Glutamatergic neuron (in vitro differentiated cells): ENCODE measurements at places on chromosomes 11 and 22. TPM values are rescaled to one million over a fixed set of nuclear protein-coding genes. Genes with fewer than 3 reads are reported as not detected.

DNA sequence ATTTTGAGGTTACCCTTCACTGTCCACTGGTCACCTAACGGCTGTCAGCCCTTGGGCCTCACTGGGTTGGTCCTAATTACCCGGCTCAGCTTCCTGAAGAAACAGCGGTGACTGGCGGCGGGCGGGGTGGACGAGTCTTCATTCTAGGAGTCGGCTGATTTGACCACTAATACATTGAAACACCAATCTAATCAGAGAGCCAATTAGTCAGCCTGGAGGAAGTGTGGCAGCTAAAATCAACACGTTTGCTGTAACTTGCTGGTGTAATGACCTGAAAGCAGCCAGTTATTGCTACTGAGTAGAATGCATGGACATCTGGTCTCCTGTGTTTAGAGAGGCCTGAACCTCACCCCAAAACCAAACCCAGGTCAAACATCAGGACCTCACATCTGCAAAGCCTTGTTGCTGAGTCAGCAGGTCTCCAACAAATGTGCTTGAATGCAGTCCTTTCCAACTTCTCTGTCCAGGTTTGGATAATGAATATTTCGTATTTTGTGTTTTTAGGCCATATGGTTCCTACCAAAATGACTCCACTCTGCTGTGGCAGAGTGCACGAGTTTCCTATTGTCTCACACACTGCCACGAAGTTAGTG is 496.4 kb downstream of the BRD1 start:
- no peak overlapping the region for H3K27ac ChIP-seq
- no peak overlapping the region for H3K4me3 ChIP-seq
- DNase-seq: no peak
- H3K27me3 ChIP-seq: peaks cover 2% of the 10 kb centered on the region

- peaks cover 7% of the 10 kb centered on the region for H3K4me1 ChIP-seq
- DNase-seq: no peak
- peak overlapping the region; percentile 78 for H3K27ac ChIP-seq
- peaks cover 3% of the 10 kb centered on the region for H3K27me3 ChIP-seq
Observed at GRCh38 chr11:110217223-110217877, 79.1 kb downstream of the RDX start.

DNA sequence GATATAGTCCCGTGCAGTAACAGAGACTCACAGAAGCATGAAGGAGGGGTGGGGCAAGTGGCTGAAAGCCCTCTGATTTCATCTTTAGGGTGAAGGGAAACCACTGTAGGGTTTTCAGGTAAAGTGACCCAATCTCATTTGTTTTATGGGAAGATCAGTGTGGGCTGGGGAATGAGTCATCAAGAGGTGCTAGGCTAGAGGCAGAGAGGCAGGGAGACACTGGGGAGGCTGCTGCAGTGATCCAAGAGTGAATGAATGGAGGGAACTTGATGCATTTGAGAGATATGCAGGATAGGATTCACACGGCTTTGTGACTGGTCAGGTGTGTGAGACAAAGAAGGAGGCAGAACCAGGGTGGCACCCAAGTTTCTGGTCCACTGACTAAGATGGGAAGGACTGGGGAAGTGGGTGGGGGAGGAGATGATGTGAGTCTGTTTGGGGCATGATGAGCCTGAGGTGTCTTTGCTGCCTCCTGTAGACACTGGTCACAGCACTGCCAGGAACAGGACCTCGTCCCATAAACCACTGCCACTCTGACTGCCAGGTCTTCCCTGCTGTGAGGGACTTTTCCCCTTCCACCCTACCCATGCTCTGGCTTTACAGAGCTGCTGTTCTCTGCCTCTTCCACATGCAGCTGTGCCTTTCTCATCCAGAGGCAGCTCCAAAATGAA is 239.0 kb downstream of the TENM4 start:
- peaks cover 4% of the 10 kb centered on the region for H3K4me1 ChIP-seq
- H3K4me3 ChIP-seq: no peak overlapping the region
- H3K27ac ChIP-seq: no peak overlapping the region
- peaks cover 2% of the 10 kb centered on the region for H3K27me3 ChIP-seq
- DNase-seq: no peak

- no peak overlapping the region for H3K27ac ChIP-seq
- DNase-seq: no peak
- H3K4me1 ChIP-seq: no peaks in the 10 kb centered on the region
- H3K27me3 ChIP-seq: peaks cover 3% of the 10 kb centered on the region
Observed at GRCh38 chr11:87187930-87188329, 150.2 kb downstream of the TMEM135 start.

- peaks cover 6% of the 10 kb centered on the region for H3K4me1 ChIP-seq
- no peaks in the 10 kb centered on the region for H3K36me3 ChIP-seq
- peaks cover 4% of the 10 kb centered on the region for H3K27me3 ChIP-seq
- DNase-seq: peak; percentile 14
- H3K4me3 ChIP-seq: no peak overlapping the region
Observed at GRCh38 chr11:68035266-68035876, 3.5 kb upstream of the TCIRG1 start.

- H3K36me3 ChIP-seq: no peaks in the 10 kb centered on the region
- H3K4me3 ChIP-seq: peak overlapping the region; percentile 98
- DNase-seq: no peak
- H3K4me1 ChIP-seq: peaks cover 8% of the 10 kb centered on the region
- no peak overlapping the region for H3K27ac ChIP-seq
Observed at GRCh38 chr11:43582024-43582862, 98.3 kb upstream of the HSD17B12 start.

DNA sequence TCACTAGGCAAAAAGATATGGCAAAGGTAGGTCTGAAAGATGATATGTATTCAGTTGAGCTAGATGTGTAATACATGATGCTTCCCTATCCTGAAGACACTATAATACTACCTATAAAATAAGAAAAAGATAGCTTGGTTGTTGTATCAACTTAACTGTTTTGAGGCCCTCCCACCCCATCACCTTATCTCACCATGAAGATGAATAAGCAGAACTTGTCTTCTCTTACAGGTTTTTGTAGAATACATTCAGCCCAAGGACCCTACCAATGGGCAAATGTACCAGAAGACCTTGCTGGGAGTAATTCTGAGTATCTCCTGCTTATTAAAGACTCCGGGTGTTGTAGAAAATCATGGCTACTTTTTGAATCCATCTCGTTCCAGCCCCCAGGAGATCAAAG is 13.9 kb downstream of the UBE4A start:
- H3K27me3 ChIP-seq: no peaks in the 10 kb centered on the region
- H3K36me3 ChIP-seq: no peaks in the 10 kb centered on the region
- H3K4me1 ChIP-seq: no peaks in the 10 kb centered on the region
- no peak for DNase-seq
- H3K27ac ChIP-seq: no peak overlapping the region

DNA sequence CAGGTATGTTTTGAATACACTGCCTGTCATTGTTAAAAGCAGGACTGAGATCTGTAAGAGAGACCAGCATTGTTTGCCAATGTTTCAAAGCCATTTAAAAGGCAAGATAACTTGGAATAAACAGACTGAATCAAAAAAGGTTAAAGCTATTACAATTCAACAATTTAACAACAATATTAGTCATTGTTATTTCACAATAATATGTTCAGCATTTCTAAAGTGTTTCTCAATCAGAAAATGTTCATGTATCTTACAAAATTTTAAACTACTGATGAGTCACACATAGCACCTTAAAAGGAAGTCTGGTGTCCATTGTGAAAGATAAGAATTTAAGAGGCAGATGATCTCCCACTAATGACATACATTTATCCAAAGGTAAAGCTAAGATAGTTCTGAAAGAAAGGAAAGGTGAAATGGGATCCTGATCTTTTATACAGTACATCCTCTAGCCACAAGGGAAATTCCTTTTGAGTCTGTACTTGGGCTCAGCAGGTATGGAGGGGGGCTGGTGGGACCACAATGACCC is 79.7 kb downstream of the MAML2 start:
- no peaks in the 10 kb centered on the region for H3K27me3 ChIP-seq
- no peak overlapping the region for H3K27ac ChIP-seq
- H3K4me1 ChIP-seq: no peaks in the 10 kb centered on the region
- no peak overlapping the region for H3K4me3 ChIP-seq

DNA sequence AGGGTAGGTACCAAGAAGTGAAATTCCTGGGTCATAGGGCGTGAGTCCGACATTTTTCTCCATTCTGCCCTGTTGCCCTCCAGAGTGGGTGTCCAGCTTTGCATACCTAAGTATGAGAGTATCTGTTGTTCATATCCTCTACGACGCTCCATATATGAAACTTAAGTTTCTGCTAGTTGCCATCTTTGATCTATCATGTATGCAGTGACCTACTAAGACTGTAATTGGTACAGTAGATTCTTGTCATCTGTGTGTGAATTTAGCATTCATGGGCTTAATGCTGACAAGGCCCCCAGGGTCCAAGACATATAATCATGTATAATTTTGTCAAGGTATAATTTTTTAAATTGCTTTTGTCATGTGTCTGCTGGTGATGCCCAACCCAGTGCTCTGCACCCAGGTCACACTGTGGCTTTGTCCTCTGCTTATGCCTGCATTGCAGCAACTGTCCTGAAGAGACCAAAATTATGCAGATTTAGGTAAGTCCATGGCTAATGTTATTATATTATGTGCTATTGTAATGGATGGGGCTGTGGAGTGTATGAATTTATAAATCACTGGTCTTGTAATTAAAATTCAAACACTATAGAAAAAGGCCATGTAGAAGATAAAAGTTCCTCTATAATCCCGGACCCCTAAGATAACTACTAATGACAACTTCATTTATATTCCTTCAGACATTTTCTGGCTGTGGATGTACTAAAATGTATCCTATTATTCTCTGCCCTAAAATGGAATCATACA is 12.2 kb downstream of the NEAT1 start:
- H3K4me3 ChIP-seq: no peak overlapping the region
- DNase-seq: no peak
- H3K4me1 ChIP-seq: peaks cover 4% of the 10 kb centered on the region

- H3K4me3 ChIP-seq: no peak overlapping the region
- peaks cover 6% of the 10 kb centered on the region for H3K27me3 ChIP-seq
- H3K4me1 ChIP-seq: peaks cover 5% of the 10 kb centered on the region
- DNase-seq: no peak
- H3K27ac ChIP-seq: no peak overlapping the region
- H3K36me3 ChIP-seq: peaks cover 11% of the 10 kb centered on the region
Observed at GRCh38 chr11:75745807-75746206, 22.8 kb upstream of the DGAT2 start.

- H3K4me3 ChIP-seq: no peak overlapping the region
- no peak for DNase-seq
- no peaks in the 10 kb centered on the region for H3K4me1 ChIP-seq
- no peak overlapping the region for H3K27ac ChIP-seq
- H3K36me3 ChIP-seq: peaks cover 6% of the 10 kb centered on the region
- no peaks in the 10 kb centered on the region for H3K27me3 ChIP-seq
Observed at GRCh38 chr11:25602959-25603358, 729.0 kb upstream of the ANO3 start.

DNA sequence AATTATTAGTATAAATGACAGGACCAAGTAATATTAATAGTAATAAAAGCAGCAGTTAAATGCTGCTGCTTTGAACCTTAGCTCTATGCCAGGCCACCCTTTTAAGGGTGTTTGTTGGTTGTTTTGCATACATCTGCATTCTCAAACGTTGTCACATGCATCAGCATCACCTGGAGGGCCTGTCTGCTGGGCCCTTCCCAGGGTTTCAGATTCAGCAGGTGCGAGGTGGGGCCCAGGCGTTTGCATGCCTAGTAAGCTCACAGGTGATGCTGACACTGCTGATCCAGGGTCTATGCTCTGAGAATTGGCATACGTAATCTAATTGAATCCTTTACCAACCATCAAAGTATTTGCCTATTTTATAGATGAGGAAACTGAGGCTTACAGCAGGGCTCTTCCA is 246.5 kb downstream of the CADM1 start:
- H3K27ac ChIP-seq: no peak overlapping the region
- no peak overlapping the region for H3K4me3 ChIP-seq
- no peaks in the 10 kb centered on the region for H3K36me3 ChIP-seq

DNA sequence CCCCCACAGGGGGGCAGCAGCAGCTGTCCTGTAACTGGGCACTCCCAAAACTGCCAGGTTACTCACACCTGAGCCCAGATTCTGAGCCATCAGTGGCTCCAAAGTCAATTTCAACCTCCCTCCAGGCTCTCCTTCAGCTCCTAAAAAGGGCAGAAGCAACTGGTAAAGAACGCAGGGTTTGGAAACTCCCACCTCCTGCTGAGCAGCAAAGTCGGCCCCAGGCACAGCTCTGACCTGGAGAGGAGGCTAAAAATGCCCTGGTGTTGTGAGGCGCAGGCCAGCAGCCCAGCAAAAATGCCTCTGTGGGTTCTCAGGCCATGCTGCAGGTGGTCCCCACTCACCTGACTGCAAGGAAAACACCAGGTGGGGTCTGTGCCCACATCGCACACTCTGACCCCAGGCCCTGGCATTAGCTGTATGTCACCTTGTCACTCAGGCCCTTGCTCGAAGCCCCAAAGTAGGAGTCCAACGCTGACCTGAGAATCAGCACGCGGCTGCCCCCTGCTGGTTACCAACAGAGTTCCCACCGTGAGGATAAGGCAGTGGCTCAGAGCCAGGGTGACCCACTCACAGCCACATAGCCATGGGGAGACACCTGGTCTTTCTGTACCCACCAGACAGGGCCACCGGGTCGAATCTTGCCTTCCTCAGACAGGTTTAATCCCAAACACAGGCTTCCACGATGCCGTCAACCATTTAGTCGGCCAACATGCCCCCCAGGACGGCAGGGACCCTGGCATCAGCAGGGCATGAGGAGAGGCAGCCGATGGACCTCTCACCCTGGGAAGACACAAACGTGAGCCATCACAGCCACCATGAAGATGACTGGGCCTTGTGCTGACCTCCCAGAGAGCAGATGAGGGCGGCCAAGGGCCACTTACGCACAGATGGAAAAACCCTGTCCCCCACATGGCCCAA is 11.1 kb downstream of the POLR3H start:
- H3K27ac ChIP-seq: no peak overlapping the region
- peaks cover 8% of the 10 kb centered on the region for H3K4me1 ChIP-seq
- H3K36me3 ChIP-seq: peaks cover 6% of the 10 kb centered on the region
- peak; percentile 89 for DNase-seq

- H3K36me3 ChIP-seq: no peaks in the 10 kb centered on the region
- peaks cover 17% of the 10 kb centered on the region for H3K27me3 ChIP-seq
- H3K4me3 ChIP-seq: no peak overlapping the region
Observed at GRCh38 chr22:26783885-26784284, 126.5 kb downstream of the MIAT start.

- peaks cover 2% of the 10 kb centered on the region for H3K4me1 ChIP-seq
- no peak overlapping the region for H3K4me3 ChIP-seq
- no peaks in the 10 kb centered on the region for H3K36me3 ChIP-seq
- peaks cover 2% of the 10 kb centered on the region for H3K27me3 ChIP-seq
- DNase-seq: no peak
Observed at GRCh38 chr22:29885610-29886009, 2.6 kb downstream of the MTMR3 start.

DNA sequence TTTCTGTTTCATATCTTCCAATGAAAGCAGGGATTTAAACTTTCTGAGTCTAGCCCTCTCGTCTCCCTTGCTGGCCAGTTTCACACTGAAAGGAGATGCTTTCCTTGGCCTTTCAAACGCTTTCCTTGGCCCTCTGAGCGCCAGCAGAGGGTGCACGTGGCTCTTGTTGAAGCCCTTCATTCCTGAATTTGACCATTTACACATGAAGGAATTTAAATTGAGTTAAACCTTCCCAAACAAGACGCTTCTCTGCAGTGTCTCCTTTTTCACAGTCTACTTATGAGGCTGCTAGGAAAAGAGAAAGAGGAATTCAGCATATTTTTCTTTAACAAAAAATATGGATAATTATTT is 21.6 kb downstream of the NNMT start:
- H3K4me3 ChIP-seq: no peak overlapping the region
- no peaks in the 10 kb centered on the region for H3K36me3 ChIP-seq
- H3K4me1 ChIP-seq: peaks cover 2% of the 10 kb centered on the region
- peak; percentile 43 for DNase-seq
- no peak overlapping the region for H3K27ac ChIP-seq

The TSGA10IP gene
- total RNA-seq: not detected

The COA4 gene
- 39.7 TPM for total RNA-seq

The APOA4 gene
- not detected for total RNA-seq

The CELSR1 gene
- 0.27 TPM for total RNA-seq

The SERGEF gene
- 42.5 TPM for total RNA-seq

The RAB38 gene
- 0.76 TPM for total RNA-seq
